Glomerular endothelial cell (primary cell): ENCODE measurements at places on chromosomes 11 and 22. TPM values are rescaled to one million over a fixed set of nuclear protein-coding genes. Genes with fewer than 3 reads are reported as not detected.

GRCh38 chr11:4704054-4704789 is at the start of gene MMP26:
MMP26 (plus strand) TSS chr11:4704784.
- DNase-seq = no peak

SLC5A1 gene
- total RNA-seq = not detected in 2 replicates

GRCh38 chr11:79060081-79060953 is 380.5 kb downstream of the TENM4 start:
- no peak for DNase-seq

DNA sequence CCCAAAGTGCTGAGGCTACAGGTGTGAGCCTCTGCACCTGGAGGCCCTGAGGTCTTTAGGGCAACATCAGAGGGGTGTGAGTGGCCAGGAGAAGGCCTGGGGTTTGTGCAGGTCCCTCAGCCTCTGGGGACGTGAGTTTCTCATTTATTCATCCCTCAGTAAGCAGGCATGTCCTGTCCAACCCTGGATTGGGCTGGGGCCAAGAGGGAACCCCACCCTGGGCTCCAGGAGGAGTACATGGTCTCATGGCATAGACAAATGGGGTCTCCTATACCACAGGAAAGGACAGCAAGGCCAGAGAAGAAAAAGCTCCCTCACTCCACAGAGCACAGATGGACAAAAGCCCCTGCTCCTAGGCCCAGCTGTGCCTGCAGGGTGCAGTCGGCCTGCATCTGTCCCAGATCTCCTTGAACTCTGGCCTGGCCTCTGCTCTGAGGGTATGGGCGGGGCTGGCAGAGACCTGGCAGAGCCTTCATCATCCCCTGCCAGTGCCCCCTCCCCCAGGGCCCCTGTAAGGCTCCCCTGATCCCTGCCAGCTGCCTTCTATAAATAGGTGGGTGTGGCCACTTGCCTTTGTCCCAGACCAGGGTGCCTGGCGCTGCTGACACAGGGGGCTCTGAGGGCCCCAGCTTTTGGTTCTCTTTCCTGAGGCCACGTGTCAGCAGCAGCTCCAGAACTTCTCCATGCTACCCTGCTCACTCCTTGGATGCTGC is 34.6 kb downstream of the A4GALT start:
- DNase-seq = no peak

RHOD gene
- total RNA-seq = 22.1 and 23.8 TPM in 2 replicates
